ENCODE measurements at places on chromosomes 5 and 9. TPM values are rescaled to one million over a fixed set of nuclear protein-coding genes. Genes with fewer than 3 reads are reported as not detected.
A peak's percentile ranks its signal among the peaks of the same experiment; 100 is the strongest.

- DNase-seq = no peak
These were observed 159.4 kb upstream of the FER start for GRCh38 chr5:108588323-108588722.

- DNase-seq = no peak
These were observed 7.4 kb upstream of the CCDC187 start for GRCh38 chr9:136311051-136312008.

DNA sequence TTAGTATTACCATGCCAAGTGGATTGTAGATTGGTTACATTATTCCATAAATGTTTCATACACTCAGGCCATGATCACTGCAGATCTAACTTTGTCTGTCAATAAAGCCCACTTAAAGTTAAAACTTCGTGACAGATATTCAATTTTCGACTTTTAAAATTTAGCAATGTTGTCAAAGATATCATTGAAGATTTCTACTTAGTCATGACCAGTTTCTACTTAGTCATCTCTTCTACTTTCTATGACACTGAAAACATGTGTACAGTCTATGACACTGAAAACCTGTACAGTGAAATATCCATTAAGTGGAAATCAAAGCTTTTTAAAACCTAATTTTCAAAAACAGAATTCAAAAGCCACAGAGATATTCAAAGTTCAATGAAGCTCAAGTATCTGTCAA is 258.2 kb downstream of the MCTP1 start:
- DNase-seq = no peak

- DNase-seq = peak; percentile 31
These were observed 2.4 kb upstream of the CATSPER3 start for GRCh38 chr5:134965271-134965825.

DNA sequence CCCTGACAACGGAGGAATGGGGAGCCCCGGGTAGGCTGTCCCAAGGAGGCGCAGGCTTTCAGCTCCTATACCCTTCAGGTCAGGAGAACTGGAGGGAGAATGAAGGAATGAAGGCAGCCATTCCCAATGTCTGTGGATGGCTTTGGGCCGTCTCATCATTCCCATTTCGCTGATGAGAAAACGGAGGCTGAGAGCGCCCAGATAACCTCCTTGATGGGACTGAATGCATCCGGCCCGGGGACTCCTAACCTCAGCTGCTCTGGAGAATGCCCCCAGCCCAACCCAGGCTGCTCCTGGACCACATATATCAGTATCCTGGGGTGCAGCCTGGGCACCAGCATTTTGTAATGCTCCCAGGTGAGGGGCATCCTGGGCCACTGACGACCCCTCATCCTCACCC is 52.6 kb upstream of the RNU6ATAC start:
- DNase-seq = no peak

Gene SLC34A3
- total RNA-seq = not detected

- peak; percentile 78 for DNase-seq
These were observed 32.5 kb downstream of the SHB start for GRCh38 chr9:38036359-38037084.

DNA sequence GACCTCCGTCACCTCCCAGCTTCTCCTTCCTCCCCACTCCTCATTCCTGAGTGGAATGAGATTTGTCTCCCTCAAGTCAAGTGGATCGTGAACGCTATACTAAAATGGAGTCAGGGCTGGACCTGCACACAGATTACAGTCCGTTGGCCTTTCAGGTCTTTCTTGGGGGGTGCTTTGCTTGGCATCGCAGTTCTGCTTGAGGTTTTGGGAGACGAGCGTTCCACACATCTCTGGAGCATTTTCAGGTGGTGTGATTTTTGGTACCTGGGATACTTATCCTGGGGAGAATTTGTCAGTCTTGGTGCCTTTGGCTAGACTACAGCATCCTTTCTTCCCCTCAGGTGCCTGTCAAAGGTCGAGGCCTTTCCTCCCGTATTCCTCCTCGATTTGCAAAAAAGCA is 23.8 kb upstream of the POMT1 start:
- DNase-seq = no peak

Gene GLRA1
- total RNA-seq = not detected

Gene MEIKIN
- not detected for total RNA-seq

Gene MARCOL
- total RNA-seq = not detected

GRCh38 chr9:108296056-108296455 is 559.7 kb downstream of the ACTL7B start:
- no peak for DNase-seq

GRCh38 chr9:114278881-114279570 is 43.9 kb upstream of the ORM1 start:
- no peak for DNase-seq

GRCh38 chr5:177131019-177131320 is 2.6 kb upstream of the NSD1 start:
- DNase-seq = no peak

Gene ITGA1
- total RNA-seq = 215 TPM

DNA sequence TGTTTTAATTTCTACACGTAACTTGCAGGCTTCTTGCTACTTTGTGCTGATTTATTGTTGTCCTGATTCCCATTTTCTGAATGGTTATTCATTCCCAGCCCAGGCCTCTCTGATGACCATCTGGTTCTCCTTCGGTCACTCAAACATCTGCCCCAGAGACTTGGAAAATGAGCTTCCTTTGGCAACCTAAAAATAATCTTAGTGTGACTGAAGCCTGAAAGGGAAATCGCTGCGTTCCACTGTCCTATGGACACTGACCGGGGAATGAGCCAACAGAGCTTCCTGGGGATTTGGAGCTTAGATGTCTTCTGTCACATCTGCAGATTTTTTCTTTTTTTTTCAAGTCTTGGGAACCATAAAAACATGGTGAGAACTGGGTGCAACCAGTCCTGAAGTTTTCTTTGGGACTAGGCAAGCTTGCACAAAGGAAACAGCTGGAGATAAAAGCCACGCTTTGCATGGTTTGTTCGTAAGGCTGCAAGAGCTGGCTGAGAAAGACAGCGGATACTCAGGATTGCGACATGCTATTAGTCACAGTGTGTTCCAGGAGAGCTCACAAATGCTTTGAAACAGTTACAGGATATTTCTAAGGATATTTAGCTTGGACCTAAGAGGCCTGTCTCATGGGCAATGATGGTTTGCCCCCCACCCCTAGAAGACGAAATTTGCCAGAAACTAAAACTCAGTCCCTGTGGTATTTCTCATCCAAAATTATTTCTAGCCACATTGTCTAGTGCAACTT is 146.2 kb downstream of the GOLPH3 start:
- peak; percentile 76 for DNase-seq

DNA sequence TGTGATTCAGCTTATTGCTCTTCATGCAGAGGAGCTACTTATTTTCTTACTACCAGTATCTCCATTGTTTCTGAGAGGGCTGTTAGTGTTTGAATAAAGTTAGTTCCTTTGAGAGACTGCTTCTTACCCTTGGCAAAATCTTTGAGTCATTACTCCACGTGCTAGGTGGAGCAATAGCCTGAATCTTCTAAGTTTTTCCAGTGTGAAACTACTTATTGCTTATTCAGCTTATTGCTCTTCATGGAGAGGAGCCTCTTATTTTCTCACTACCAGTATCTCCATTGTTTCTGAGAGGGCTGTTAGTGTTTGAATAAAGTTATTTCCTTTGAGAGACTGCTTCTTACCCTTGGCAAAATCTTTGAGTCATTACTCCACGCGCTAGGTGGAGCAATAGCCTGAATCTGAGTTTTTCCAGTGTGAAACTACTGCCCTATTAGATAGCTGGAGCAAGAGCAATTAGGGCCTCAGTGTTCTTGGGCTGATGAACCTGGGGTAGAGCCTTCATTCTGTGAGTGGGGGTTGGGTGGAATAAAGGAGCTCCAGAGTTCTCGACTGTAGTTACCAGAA is 41.9 kb downstream of the GPBP1 start:
- no peak for DNase-seq

GRCh38 chr9:69427286-69427685 is 102.3 kb downstream of the ENTREP1 start:
- DNase-seq = no peak

GRCh38 chr9:37732086-37732741 is 21.4 kb upstream of the TRMT10B start:
- DNase-seq = no peak

Gene C6
- 6.1 TPM for total RNA-seq

Gene RGS14
- total RNA-seq = 14.7 TPM

Gene TEX48
- not detected for total RNA-seq

GRCh38 chr5:124494540-124495116 is 251.8 kb downstream of the ZNF608 start:
- DNase-seq = no peak

GRCh38 chr9:82680179-82680935 is 382.6 kb downstream of the RASEF start:
- DNase-seq = no peak

- DNase-seq = no peak
These were observed 28.7 kb upstream of the ZSWIM6 start for GRCh38 chr5:61303346-61303745.

Gene NCS1
- 4.0 TPM for total RNA-seq

Gene EIF4E1B
- not detected for total RNA-seq

DNA sequence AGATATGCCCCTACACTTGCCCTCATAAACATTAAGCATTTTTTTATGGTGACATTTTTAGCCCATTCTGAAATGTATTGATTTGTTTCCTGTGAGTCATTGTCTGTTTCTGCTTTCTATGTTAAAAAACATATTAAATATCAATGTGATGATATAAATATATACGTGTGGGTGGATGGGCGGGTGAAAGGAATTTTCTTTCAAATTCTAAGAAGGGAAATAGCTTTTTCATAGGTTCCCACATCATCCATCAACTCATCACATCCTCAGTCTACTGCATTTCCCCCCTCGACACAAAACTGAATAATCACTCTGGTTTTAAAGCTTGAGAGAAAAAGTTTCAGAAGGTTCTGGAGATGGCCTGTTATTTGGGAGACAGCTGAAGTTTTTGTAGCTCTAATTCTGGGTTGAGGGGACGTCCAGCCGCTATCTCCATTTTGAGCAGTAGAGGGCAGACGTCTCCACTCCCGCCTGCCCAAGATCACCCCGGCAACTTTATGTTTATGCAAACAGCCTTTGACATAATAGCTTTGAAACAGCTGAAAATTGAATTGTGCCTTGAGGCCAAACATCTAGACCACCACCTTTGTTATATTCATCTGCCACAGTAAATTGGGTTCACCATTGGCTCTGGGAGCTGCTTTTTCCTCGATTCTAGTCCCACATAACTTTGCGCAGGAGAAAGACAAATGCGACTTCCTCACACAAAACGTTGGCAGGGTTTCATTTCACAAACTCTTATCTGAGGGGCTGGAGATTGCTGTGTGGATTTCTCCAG is 216.2 kb upstream of the CLINT1 start:
- DNase-seq = peak; percentile 85

DNA sequence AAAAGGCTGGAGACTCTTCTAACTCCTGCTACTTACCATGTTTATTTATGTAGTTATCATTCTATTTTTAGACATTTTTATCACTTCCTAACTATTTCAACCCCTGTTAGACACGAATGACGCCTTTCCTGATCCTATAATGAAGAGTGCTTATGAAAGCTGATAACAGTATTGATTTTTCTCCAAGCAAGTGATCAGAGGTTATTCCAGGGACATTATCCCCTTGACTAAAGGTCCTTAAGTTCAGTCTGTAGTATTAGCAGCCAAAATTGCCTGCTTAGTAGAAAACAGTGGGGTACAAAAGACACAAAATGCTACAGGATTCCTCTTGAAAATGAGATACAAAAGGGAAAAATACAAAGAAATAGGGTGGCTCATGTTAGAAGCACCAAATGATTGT is 235.6 kb downstream of the DNAH5 start:
- no peak for DNase-seq

- no peak for DNase-seq
These were observed 779 bp upstream of the VCAN start for GRCh38 chr5:83470526-83471404.

DNA sequence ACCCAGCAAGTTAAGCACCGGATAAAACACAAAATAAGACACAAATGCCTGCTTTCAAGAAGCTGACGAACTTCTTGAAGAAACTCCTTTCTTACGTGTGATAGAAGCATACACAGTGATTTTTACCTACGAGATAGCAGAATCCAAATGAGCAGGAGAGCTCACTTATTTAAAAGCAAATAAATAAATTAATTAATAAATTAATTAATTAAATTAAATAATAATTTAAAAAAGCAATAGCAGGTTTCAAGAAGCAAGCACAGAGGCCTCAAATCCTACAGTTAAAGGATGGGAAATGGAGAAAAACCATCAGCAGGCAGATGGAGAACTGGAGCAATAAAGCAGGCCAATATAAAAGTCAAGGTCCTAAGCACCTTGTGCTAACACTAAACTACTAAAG is 17.3 kb downstream of the LEAP2 start:
- no peak for DNase-seq

Gene SHISAL2B
- not detected for total RNA-seq

Gene PCDHB6
- 0.75 TPM for total RNA-seq

Gene CPEB4
- total RNA-seq = 381 TPM

- no peak for DNase-seq
These were observed 412.7 kb downstream of the ACTL7B start for GRCh38 chr9:108443019-108443633.

- no peak for DNase-seq
These were observed 3.1 kb downstream of the FAM163B start for GRCh38 chr9:133605856-133606707.

Gene SAP30L
- 27.9 TPM for total RNA-seq

Gene TTC39B
- 10.7 TPM for total RNA-seq

GRCh38 chr5:141914199-141914743 is 9.4 kb upstream of the DELE1 start:
- peak; percentile 59 for DNase-seq

DNA sequence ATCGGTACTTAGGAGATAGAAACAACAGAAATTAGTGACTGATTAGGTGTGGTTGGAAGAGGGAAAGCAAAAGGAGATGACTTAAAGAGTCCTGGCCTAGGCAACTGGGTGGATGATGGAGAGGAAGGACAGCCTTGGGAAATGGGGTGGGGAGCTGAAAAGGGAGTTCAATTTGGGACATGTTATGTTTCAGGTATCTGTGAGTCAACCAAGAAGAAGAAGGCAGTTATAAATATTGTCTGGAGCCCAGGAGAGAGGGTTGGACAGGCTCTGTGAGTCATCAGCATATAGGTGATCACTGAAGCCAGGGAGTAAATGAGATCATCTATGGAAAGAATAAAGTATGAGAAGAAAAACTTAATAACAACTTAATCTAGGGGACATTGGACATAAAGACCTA is 357.7 kb downstream of the NPR3 start:
- DNase-seq = no peak

Gene FAM221B
- total RNA-seq = not detected

DNA sequence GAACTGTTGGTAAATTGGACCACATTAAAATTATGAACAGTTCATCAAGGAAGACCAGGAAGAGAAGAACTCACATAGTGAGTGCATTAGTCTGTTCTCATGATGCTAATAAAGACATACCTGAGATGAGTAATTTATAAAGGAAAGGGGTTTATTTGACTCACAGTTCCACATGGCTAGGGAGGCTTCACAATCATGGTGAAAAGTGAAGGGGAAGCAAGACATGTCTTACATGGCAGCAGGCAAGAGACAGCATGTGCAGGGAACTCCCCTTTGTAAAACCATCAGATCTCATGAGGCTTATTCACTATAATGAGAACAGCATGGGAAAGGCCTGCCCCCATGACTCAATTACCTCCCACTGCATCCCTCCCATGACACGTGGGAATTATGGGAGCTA is 135.9 kb upstream of the MAN2A1 start:
- DNase-seq = no peak

Gene DNAH5
- 0.06 TPM for total RNA-seq

Gene CIZ1
- total RNA-seq = 55.9 TPM

GRCh38 chr5:155274484-155274883 is 260.9 kb downstream of the KIF4B start:
- no peak for DNase-seq

All from adrenal gland (tissue), 19 donors.